ENCODE measurements at places on chromosomes 16 and 17.

DNA sequence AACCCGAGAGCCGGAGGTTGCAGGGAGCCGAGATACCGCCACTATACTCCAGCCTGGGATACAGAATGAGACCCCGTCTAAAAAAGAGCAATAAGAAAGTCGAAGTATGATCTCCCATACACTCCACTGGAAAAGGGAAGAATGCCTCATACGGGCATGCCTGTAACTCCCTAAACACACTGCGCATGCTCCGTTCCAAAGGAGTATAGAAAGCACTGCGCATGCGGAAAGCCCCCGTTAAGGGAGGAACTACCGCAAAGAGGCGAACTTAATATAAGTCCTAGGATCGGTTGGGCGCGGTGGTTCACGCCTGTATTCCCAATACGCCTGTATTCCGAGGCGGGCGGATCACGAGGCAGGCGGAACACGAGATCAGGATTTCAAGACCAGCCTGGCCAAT lies 313.1 kb upstream of the ERCC4 start:
- DNase-seq, result no peak

GRCh38 chr17:8138374-8138671 lies 13.9 kb downstream of the PER1 start:
- no peak for DNase-seq

DNA sequence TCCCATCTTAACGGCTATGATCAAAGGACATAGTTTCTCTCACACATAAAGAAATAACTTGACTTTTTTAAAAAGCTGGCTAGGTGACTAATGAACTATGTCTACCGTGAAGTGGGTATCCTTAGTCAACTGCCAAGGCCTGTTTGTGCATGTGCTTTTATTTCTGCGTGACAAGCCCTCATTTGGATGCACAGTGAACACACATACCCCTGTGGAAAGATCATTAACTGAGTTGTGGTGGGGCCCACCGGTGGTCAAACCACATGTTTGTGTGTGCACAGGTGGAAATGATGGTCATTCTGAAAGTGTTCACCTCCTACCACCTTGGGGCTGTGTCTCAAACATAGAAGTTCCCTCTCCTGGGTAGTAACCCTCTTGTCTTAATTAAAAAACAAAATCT lies 256.1 kb upstream of the SALL1 start:
- DNase-seq, result no peak

GRCh38 chr17:17166446-17166845 lies 39.7 kb downstream of the PLD6 start:
- no peak for DNase-seq

- DNase-seq, result no peak
Measured at GRCh38 chr16:4328046-4328781, 12.3 kb downstream of the GLIS2 start.

DNA sequence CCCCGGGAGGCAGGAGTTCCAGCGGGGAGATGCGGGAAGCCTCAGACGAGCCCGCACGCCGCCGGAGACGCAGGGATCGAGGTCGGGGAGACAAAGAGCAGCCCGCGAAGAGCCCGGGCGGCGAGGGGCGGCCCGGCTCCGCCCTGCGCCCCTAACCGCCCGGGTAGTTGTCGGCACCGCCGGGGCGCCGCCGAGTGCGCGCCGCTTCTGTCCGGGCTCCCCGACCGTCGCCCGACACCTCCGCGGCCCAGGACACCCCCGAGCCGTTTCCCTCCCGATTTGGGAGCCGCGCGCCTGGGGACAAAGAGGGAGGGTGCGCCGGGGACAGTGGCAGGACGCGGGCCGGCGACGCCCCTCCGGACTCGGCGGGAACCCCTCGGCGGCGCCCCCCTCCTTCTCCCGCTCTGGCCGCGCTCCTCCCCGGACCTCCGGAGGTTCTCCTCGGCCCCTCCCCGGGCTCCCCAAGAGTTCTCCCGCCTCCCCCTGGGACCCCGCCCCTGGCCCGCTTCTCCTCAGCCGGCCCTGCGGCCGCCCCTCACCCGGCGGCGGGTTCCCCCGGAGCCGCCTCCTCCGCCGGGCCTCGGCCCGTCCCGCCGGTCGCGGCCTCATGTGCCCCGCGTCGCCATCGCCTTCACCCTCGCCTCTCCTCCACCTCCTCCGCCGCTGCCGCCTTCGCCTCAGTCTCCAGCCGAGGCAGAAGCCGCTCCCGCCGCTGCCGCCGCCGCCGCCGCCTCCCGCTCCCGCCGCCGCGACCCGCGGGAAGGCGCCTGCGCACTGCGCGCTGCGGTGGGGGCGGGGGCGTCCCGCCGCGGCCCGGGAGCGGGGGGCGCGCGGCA lies at the start of gene GJC1:
GJC1 (minus strand) TSS at position 765 of the 836 bp plus-strand sequence. CDS start 24,470 bp downstream, outside the sequence.
- no peak for DNase-seq

GRCh38 chr17:69405096-69405495 lies 9.4 kb upstream of the MAP2K6 start:
- no peak for DNase-seq

GRCh38 chr16:80200079-80200478 lies 340.7 kb upstream of the DYNLRB2 start:
- DNase-seq, result no peak

DNA sequence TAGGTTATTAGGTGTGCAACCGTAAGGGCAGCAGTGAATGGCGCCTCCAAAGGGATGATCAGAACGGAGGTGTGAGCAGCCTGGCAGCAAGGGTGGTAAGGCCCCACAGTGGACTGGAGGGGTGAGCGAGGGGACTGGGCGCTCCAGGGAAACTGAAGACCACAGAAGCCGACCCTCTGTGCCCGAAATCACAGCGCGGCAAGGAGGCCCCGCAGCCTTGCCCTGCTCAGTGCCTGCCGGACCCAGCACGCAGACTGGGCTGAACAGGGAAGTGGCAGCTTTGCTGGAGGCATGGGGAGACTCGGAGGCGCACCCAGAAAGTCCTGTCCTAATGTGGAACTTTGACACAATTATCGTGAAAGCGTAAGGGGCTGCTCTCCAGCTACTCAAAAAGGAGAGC lies 38.4 kb downstream of the KLHDC4 start:
- DNase-seq, result no peak

DNA sequence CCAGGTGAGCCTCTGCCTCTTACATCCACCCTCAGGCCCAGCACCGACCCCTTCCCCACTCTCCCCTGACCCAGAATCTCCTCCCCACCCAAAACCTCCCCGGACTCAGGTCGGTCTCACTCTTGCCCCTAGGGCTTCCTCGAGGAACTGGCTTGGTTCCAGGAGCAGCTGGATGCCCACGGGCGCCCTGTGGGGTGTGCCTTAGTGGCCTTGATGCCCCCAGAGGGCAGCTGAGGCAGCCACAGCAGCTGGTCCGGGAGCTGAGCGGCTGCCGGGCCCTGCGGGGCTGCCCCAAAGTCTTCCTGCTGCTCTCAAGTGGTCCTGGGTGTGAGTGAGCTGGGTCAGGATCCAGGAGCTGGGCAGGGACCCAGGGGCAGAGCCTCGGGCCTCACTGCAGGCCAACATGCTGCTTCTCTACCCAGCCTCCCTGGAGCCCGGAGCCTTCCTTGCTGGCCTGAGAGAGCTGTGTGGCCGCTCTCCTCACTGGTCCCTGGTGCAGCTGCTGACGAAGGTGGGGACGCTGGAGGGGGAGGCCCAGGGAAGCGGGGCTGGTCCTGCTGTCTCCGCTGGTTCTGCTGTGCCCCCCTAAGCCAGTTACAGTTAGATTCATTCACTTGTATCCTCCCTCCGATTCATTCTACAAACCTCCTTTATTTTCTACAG lies 9.6 kb downstream of the ZNF213 start:
- DNase-seq, result no peak

DNA sequence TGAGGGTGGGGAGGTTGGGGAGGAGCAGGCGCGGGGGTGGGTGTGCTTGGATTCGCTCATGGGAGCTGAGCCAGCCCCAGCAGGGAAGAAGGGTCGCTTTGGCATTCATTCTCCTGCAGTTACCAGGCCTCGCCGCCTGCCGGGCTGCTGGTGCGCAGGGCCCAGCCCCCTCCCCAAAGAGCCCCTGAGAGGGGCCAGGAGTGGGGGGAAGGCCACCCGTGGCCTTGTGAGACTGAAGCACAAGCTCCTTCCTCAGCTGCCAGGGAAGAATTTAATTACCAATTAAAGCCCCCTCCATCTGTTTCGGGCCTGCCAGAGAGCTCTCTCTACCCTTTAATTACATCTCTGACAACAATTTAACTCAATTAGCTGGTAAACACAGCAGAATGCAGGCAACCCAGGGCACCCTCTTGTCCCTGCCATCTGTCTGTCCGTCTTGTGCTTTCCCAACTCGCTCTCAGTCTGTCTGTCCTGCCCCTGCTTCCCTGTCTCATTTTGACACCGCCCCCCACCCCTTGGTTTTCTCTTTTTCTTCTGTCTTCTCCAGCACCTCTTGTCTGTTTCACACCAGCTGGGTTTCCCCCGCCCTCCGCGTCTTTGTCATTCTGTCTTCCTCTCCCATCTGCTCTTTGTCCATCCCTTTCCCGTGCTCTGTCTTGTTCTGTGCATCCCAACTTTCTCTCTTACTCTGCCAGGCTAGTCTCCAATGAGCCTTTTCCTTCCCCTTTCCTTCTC lies 32.7 kb downstream of the CDK5RAP3 start:
- DNase-seq, result no peak

GRCh38 chr17:57523926-57524632 lies 221.0 kb downstream of the CCDC182 start:
- no peak for DNase-seq

- no peak for DNase-seq
Measured at GRCh38 chr17:40534371-40535189, 30.7 kb downstream of the CCR7 start.

- no peak for DNase-seq
Measured at GRCh38 chr17:39461926-39462569, 762 bp downstream of the CDK12 start.

DNA sequence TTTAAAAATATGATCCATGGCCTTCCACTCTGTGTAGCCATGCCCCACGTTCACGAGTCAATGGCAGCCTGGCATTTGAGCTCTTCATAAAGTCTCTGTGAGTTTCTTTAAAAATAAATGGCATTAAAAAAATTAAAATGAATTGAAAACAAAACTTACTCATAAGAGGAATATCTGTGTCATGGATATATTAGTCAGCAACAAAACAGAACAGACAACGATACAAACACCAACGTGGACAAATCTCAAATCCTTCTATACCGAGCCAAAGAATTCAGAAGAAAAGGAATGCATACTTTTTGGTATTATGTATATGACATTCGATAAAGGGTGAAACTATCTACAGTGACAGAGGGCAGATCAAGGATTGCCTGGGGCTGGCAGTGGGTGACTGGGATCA lies 8.2 kb upstream of the CMIP start:
- DNase-seq, result no peak

DNA sequence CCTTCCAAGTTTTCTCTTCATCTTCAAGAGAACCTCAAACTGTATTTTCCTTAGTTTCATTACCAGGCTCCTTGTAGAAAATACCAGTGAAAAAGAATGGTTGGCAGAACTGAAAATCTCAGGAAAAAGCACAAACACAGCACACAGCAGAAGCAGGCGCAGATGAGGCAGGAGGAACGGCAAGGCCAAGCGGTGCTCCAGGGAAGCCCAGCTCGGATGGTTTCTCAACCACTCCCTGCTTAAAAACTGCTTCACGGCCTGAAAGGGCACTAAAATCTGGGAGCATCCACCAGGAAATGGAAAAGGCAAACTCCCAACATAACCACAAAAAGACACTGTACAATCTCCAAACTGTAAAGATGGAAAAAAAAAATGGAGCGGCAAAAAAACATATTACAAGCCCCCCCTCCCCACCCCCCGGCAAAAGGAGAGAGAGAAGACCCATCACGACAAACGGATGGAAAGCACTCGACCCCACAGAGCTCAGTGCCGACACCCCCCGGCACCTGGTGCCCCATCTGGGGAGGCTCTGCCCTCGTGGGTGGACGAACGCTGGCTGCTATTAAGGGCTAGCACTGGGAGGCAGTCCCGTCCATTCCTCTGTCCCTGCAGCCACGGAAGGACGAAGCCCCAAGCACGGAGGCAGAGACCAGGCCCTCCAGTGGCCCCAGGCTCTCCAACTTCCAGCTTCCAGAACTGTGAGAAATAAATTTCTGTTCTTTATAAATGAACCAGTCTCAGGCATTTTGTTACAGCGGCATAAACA lies 127.5 kb downstream of the ZNF778 start:
- no peak for DNase-seq

GRCh38 chr17:80445726-80446110 lies 30.7 kb downstream of the NPTX1 start:
- DNase-seq, result no peak

GRCh38 chr17:81916234-81917001 lies 1.6 kb downstream of the SIRT7 start:
- no peak for DNase-seq

DNA sequence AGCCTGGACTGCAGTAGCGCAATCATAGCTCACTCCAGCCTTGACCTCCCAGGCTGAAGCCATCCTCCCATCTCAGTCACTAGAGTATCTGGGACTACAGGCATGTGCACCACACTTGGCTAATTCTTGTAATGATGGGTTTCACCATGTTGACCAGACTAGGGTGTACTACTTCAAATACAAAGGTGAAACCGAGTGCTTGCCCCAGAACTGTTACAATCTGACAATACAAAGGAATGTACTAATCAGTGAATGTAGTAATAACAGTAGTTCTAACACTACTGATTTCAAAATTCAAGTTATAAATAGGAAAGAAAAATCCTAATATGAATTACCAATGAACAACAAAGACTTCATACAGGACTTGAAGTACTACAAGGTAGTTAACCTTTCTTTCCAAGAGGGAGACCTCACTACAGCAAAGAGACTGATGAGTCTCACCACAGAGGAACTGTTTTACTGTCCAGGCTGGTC lies 24.4 kb downstream of the CRK start:
- DNase-seq, result no peak

GRCh38 chr17:57540596-57540995 lies 204.5 kb downstream of the CCDC182 start:
- DNase-seq, result no peak

- no peak for DNase-seq
Measured at GRCh38 chr17:1554751-1555540, 7.6 kb downstream of the PITPNA start.

DNA sequence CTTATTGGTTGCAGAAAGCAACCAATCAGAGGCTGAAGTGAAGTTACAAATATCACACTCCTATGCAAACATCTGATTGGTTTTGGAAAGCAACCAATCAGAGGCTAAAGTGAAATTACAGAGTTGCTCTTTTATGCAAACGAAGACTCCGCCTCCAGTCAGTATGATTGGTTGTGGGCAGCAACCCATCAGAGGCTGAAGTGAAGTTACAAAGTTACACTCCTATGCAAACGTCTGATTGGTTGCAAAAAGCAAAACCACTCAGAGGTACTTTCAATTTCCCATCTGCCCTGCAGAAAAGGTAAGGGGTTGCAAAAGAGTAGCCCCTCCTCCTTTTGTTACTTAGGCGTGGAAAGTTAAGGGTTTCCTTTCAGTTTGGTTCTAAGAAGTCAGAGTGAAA lies 697.3 kb downstream of the MAF start:
- DNase-seq, result no peak

GRCh38 chr17:9360677-9361081 lies 214.9 kb downstream of the STX8 start:
- DNase-seq, result no peak

- no peak for DNase-seq
Measured at GRCh38 chr17:45320349-45320930, 3.6 kb upstream of the MAP3K14 start.

DNA sequence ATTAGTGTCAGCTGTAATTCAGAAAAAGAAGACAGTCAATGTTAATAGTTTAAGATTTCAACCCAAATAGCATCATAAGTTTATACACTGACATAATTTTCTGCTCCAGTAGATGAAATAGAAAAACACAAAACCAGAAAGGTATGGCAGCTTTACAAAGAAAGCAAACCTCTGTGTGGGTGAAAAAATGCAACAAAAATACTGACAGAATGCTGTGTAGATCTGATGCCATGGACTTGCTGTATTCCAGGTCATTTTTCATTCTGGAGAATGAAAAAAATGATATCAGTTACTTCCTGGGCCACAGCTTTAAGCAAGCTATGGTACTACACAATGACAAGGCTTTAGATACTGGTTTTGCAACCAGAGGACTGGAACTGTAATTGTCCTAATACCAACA lies 116.0 kb downstream of the MAP2K4 start:
- no peak for DNase-seq

Data from GOT3 (cell line).